BE2C (cell line): ENCODE measurements at places on chromosomes 3 and 15.

DNA sequence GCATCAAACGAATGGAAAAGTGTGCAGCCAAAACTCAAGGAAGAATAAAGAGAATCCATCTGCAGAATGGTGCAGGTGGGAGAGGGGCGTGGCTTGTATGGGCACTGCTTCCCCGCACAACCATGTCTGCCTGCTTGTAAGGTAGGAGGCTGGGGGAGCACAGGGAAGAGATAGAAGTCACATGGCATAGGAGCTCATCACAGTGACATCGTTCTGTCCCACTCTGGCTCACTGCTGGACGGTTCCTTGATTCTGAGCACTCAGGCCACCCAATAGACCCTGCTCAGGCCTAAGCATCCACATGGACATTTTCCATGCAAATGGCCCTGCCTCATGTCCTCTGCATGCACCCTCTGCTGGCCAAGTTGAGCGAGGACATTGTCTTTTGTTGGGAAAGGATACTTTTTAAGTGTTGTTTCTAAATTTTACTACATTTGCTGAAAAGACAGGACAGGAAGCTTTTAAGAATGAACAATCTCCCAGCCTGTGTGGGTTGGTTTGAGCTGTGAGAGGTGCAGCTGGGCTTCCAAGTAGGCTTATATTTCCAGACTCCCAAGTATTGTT is 3.1 kb downstream of the MYLK start:
- peak; percentile 44 for DNase-seq

DNA sequence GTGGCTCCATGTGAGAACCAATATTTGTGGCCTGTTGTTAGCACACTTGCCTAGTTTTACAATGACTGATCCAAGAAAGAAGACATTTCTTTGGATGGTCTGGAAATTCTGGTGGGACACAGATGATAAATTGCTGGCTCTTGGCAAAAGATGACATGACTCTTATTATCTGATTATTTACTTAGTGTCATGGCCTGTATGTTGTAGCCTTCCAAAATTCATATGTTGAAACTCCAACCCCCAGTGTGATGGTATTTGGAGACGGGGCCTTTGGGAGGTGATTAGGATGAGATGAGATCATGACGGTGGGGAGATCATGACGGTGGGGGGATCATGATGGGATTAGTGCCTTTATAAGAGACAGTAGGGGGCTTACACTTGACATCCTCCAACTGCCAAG is 30.0 kb upstream of the AKAP13 start:
- no peak for DNase-seq

DNA sequence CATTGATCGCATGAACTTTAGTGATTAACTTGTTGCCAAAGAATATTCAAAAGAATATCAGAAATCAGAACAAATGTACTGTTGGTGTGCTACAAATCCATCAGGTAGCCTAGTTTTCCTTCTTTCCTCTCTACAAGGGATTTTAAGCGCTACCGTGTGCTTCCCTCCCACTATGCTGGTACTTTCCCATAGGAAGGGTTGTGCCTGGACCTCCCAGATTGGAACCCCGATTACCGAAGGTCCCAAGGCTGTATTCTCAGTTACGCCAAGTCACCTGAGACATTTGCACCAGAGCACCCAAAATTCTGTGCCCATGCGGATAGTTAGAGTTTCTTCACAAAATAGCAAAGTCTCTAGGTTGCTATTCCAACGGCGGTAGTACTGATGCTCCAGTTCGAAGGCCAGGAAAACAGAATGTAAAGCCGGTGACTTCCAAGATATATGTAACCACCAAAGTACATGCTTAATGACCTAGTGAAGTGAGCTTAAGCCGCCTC is 23.4 kb upstream of the GATM start:
- no peak for DNase-seq

- DNase-seq, result no peak
Observed at GRCh38 chr15:75891895-75892294, 11.8 kb upstream of the FBXO22 start.

DNA sequence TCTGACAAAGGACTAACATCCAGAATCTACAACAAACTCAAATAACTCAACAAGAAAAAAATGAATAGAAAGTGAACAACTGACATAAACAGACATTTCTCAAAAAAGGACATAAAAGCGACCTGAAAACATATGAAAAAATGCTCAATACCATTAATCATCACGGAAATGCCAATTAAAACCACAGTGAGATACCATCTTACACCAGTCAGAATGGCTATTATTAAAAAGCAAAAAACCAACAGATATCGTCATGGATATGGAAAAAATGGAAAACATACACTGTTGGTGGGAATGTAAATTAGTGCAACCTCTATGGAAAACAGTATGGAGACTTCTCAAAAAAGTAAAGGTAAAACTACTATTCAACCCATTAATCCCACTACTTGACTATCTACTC is 53.3 kb downstream of the ZNF385D start:
- no peak for DNase-seq

- no peak for DNase-seq
Observed at GRCh38 chr15:70160803-70161565, 63.3 kb upstream of the TLE3 start.

DNA sequence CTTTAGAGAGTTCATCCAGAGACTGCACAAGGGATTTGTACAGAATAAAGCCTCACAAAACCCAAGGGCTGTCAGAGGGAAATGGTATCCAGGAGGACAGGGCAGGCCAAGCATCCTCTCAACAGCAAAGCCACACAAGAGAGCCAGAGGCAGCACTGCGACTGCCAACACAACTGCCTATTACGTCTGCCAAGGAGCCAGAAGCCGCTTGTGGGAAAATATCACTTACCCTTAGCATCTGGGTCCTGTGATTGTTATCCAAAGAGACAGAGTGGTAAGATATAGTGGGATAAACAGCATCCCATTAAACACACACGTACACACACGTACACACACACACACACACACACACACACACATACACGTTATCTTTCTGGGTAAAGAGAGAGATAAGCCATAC is 618.3 kb upstream of the AGTR1 start:
- peak; percentile 59 for DNase-seq
